ENCODE measurements at places on chromosomes 4 and X.

DNA sequence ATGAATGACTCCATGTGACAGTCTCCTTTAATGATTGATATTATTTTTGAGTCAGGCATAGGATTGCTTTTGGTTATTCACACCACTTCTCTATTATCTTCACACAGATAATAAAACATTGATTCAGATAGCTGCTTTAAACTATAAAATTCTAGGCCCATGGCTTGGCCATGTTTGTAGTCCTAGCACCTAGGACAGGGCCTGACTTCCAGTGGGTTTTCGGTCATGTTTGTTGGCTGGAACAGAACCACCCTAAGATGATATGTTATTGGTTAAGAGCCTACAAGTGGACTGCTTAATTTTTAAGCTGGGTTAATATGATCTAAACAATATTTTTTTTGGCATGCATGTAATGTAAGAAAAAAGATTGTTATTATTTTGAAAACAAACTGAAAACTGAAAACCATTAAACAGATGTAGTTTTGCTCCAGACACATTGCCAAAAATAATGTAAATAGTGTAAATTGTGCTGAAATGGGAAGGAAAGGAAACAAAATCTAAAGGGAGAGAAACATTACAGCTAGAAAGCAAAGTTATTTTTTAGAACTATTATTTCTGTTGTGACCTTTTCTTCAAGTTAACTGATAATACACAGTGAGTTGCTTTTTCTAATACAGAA, 98.0 kb downstream of the FRAS1 start:
- no peak for DNase-seq

DNA sequence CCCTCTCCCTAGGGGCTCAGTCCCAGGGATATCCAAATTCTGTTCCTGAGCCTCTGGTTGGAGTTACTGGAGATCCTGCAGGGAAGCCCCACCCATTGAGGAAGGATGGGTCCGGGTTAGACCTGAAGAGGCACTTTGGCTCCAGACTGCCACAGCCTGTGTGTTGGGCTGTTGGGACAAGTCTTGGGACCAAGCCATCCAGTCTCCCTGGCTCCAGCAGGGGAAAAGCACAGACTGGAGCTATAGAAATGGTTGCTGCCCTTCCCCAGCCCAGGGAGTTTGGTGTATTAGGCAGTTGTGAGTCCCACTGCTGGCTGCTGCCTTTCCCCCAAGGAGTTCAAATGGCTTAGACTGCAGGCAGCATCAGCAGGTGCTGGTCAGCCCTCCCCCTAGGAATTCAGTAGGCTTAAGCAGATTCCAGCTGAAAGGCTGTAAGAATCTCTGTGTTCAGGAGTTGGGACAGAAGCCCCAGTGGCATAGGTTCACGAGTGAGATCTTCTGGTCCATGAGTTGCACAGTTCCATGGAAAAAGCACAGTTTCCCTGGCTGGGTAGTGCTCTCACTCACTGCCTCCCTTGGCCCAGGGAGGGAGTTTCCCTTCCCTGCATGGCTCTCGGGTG, 344.0 kb upstream of the EPHA5 start:
- no peak for DNase-seq

- no peak for DNase-seq
Measured at GRCh38 chr4:145404761-145405160, 76.9 kb upstream of the SMAD1 start.

DNA sequence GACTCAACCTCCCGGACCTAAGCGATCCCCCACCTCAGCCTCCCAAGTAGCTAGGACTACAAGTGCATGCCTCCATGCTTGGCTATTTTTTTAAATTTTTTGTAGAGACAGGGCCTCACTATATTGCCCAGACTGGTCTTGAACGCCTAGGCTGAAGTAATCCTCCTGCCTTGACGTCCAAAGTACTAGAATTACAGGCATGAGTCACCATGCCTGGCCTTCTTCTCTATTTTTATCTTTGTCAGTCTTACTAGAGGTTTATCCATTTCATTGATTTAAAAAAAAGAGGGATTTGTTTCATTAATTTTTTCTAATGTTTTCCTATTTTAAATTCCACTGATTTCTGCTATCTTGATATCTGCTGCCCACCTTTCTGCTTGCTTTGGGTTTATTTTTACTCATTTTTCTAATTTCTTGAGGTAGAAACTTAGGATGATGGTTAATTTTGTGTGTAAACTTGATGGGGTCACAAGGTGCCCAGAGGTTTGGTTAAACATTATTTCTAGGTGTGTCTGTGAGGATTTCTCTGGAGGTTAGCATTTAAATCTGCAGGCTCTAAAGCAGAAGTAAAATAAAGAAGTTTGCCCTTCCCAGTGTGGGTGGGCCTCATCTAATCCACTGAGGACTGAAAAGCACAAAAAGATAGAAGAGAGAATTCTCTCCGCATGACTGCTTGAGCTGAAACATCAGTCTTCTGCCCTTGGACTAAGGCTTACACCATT, 116.2 kb upstream of the DCLK2 start:
- DNase-seq: no peak

DNA sequence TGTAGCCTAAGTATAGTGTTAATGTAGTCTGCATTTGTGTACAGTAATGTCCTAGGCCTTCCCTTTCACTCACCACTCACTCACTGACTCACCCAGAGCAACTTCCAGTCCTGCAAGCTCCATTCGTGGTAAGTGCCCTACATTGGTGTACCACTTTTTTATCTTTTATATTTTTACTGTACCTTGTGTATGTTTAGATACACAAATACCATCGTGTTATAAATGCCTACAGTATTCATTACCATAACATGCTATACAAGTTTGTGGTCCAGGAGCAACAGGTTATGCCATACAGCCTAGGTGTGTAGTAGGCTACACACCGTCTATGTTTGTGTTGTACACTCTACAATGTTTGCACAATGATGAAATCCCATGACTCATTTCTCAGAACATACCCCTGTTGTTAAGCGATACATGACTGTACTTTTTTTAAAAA, 15.4 kb downstream of the TSPAN5 start:
- DNase-seq: no peak

- DNase-seq: no peak
Measured at GRCh38 chrX:151710457-151710856, 5.4 kb upstream of the FATE1 start.

DNA sequence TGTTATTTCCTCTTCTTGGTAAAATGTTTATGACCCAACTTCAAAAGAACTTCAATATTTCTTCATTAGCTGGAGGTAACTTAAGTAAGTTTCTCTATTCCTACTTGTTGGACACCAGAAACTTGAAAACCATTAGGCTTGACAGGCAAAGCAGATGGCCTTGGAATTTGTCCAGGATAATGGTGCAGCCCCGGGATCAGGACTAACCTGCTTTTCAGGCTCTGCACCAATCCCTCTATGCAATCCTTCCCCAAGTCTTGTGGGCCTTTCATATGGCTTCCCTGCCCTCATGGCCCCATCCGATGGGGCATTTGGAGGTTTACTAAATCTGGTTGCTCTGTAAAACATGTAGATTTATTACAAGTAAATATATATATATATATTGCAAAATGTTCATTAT, 68.5 kb downstream of the SPINK2 start:
- DNase-seq: no peak

DNA sequence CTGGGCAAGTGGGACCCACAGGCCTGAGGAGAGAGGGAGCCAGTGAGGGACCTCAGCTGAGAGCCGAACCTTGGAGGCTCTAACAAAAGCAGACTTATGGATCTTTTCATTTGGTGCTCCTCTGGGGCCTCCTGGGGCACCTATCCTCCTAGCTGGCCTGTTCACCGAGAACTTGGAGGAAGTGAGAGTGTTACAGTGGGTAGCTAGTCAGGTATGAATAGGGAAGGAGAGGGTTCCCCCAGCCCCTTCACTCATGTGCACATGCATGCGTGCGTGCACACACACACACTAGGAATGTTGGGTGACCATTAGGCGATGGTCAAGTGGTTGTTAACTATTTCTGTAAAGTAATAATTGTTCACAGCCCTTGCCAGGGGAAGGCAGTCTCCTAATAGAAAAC, 18.6 kb upstream of the TMEM185A start:
- no peak for DNase-seq

DNA sequence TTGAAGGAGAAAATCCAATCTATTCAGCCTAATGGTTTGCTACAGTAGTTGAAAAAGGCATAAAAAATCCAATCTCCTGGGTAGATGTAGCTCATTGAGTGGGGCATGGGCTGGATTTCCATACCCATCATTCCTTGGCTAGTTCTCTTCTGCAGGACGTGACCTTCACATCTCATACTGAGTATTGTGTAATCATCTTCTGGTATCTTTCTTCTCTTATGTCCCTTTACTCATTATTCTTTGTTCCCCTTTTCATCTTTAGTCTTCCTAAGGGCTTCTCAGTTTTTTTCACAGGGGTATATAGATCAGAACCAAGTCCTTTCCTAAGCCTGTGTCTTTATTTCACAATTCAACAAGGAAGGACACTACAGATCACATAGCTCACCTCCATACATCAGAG, 727.6 kb upstream of the MAGEB2 start:
- no peak for DNase-seq

GRCh38 chr4:1987296-1987695, 21.5 kb downstream of the NELFA start:
- DNase-seq: no peak

- no peak for DNase-seq
Measured at GRCh38 chrX:69603566-69604194, 12.2 kb upstream of the EDA start.

- no peak for DNase-seq
Measured at GRCh38 chrX:12138361-12139313, at the start of gene FRMPD4. Gene FRMPD4, plus strand, starts transcription at chrX:12138473. Its CDS starts 499 bp downstream, at chrX:12138972.

GRCh38 chrX:135489542-135489941, 30.9 kb upstream of the INTS6L start:
- DNase-seq: no peak

- no peak for DNase-seq
Measured at GRCh38 chrX:79133904-79134303, 10.6 kb upstream of the GPR174 start.

GRCh38 chr4:121243485-121243884, 79.4 kb upstream of the TNIP3 start:
- DNase-seq: no peak
